Right renal cortex interstitium (tissue), 3 donors: ENCODE measurements at places on chromosomes 11 and 22. TPM values are rescaled to one million over a fixed set of nuclear protein-coding genes. Genes with fewer than 3 reads are reported as not detected.
A peak's percentile ranks its signal among the peaks of the same experiment; 100 is the strongest.

Gene XKR3
- not detected for polyA plus RNA-seq

Gene NELL1
- polyA plus RNA-seq: 2.8 TPM

Gene SART1
- 42.9 TPM for polyA plus RNA-seq

Gene SMC1B
- 0.25 TPM for polyA plus RNA-seq

Gene CWF19L2
- 24.5 TPM for polyA plus RNA-seq

Gene NXPE4
- not detected for polyA plus RNA-seq

Gene TCN2
- polyA plus RNA-seq: 52.9 TPM

DNA sequence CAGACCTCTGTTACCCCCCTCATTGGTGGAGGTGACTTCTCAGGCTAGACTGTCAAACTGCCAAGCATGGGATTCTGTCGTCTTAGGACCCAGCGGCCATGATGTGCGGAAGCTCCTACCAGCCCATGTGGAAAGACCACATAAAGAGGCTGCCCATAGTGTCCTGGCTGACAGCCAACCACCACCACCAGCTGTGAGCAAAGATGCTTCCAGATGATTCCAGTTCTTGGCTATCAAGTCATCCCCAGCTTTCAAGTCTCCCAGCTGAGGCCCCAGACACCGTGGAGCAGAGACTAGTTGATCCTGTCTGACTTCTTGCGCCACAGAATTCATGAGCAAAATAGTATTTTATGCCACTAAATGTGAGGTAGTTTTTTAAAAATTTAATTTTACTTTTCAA, 32.9 kb downstream of the SCUBE1 start:
- no peak for DNase-seq

DNA sequence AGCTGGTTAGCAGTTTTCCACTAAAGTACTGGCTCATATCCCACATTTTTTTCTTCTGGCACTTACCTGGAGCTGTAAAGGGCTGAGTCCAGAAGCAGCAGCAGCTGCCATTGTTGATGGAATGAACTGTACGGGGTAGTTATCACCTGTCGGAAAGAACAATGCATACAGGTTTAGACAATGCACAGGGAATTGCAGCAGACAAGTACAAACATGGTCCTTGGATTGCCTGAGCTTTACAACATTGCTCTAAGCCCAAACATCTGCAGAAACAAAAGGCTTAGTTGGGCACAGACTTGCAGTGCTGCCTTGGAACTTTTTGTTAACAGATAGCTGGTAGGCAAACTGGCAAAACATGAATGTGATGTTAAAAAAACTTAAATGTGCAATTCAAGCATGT, 258.8 kb downstream of the SOX6 start:
- no peak for DNase-seq

GRCh38 chr11:31340903-31341572, 28.5 kb downstream of the DCDC1 start:
- DNase-seq: no peak

DNA sequence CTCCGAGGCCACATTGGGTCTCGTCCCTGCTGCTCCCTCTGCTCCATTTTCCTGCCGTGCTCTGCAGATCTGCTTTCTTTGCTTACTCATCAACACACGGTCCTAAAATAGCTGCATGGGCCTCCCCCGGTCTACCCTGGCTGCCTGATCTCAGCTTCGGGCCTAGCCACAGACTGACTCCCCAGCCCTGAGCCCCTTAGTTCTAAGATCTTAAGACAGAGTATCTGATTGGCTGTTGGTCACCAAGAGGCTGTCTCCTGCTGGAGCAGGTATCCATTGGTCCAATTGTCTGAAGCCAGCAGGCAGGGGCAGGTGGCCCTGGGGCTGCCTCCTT, 53.7 kb upstream of the NECTIN1 start:
- DNase-seq: no peak

GRCh38 chr11:77558380-77558779, 31.4 kb upstream of the AQP11 start:
- no peak for DNase-seq

DNA sequence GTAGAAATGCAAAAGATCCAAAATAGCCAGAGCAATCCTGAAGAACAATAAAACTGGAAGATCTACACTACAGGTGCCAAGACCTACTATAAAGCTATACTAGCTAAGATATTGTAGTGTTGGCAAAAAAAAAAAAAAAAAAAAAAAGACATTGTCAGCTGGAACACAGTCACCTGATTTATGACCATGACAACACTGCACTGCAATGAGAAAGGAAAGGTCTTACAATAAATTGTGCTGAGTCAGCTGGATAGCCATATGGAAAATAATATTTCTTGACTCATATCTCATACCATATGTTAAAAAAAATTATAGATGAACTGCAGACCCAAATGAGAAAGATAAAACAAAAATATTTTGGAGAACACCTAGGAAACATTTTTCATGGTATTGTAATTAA, 3.1 kb upstream of the PANX3 start:
- no peak for DNase-seq

GRCh38 chr11:86152006-86152862, 83.3 kb upstream of the PICALM start:
- no peak for DNase-seq

GRCh38 chr11:119853581-119854360, 124.8 kb upstream of the NECTIN1 start:
- no peak for DNase-seq

DNA sequence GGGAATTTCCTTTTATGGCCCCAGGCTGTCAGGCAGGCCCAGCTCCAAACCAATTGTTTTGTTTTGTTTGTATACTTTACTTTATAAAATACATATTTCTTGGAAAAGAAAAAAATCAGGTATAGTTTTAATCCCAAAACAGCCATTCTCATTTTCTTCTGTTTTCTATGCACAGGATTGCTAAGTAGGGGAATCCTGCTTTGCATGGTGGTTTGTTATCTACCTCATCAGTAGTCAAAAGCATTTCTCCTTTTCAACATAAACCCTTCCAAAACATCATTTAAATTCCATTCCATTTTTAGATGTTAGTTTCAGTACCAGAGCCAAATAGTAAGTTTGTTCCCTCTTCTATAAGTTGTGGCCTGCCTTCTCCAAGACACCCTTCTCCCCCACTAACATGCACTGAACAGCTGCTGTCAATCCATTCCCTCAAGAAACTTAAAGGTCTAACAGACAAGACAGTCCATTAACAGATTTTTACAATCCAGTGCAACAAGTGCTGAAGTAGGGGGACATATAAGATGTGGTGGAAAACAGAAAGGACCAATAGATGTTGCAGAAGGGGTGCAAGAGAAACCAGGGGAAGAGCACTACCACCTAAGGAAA, 3.7 kb downstream of the ILK start:
- no peak for DNase-seq

DNA sequence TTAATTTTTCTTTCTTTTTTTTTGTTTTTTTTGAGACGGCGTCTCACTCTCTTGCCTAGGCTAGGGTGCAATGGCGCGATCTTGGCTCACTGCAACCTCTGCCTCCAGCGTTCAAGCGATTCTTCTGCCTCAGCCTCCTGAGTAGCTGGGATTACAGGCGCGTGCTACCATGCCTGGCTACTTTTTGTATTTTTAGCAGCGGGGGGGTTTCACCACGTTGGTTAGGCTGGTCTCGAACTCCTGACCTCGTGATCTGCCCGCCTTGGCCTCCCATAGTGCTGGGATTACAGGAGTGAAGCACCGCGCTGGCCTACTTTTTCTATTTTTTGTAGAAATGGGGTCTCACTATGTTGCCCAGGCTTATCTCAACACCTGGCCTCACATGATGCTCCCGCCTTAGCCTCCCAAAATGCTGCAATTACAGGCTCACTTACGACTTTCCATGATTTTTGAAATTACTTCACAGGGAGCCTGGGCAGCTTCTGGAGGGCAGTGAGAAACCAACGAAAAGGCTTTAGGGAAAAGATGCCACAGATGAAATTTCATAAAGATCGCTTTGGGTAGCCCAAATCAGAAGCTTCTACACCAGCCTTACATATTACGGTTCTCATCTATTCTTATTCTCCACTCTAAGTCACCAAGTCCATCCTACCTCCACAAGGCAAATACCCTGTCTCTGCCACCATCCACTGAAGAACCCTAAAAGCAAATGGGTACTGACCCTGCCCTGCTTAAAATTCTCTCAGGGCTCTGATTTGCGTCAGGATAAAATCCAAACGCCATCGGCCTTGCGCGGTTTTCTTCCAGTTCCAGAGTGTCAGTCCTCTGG, 866 bp upstream of the RRM1 start:
- DNase-seq: peak; percentile 26

DNA sequence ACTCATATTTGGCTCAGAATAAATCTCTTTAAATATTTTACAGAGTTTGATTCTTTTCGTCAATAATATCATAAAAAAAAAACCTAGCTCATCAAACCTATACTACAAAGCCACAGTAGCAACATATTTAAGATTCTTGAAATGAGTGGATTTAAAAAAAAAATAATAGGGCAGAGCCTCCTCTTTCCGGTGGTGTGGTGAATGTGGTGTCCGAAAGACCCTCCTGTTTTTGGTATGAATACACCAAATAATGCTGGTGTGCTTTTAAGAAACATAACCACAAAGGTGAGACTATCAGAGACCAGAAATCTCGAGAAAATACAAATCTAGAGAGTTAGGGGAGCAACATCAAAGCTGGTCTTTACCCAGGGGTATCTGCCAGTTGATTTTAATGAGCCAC, 342.6 kb downstream of the TBC1D22A start:
- DNase-seq: no peak

- DNase-seq: no peak
Observed at GRCh38 chr11:130511765-130512164, 63.3 kb downstream of the ADAMTS15 start.

DNA sequence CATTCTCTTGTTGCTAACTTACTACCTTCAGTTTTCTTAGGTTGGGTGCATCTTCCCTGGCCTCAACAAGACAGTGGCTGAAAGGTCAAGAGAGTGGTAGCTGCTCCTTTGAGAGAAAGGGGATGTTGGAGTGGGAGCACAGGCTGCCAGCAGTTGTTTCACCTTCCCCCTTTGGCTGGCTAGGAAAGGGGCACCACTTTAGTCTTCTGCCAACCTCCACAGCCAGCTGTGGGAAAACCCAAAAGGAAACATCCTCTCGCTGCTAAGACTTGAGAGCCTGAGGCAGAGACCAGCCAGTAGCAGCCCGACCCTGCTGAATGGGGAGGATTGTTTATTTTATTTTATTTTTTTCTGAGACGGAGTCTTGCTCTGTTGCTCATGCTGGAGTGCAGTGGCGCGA, 34.4 kb downstream of the MARK2 start:
- no peak for DNase-seq

DNA sequence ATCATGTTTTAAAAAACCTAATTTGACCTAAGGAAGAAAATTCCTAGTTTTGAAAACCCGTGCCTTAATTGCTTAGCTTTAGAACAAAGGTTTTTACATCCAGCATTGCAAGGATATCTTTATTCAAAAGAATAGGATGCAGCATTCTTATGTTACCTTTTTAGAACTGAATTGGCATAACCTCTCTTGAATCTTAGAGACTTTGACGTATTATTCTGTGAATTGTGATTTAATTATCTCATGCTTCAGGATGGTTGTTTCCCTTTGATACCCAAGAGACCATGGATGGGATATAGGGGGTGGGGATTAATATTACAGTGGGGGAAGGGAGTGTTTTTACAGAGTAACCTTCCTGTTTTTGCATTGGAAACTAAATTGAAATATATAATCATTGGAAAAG, 49.4 kb downstream of the ARHGEF12 start:
- no peak for DNase-seq

- no peak for DNase-seq
Observed at GRCh38 chr11:109993786-109994185, 99.4 kb upstream of the ZC3H12C start.

DNA sequence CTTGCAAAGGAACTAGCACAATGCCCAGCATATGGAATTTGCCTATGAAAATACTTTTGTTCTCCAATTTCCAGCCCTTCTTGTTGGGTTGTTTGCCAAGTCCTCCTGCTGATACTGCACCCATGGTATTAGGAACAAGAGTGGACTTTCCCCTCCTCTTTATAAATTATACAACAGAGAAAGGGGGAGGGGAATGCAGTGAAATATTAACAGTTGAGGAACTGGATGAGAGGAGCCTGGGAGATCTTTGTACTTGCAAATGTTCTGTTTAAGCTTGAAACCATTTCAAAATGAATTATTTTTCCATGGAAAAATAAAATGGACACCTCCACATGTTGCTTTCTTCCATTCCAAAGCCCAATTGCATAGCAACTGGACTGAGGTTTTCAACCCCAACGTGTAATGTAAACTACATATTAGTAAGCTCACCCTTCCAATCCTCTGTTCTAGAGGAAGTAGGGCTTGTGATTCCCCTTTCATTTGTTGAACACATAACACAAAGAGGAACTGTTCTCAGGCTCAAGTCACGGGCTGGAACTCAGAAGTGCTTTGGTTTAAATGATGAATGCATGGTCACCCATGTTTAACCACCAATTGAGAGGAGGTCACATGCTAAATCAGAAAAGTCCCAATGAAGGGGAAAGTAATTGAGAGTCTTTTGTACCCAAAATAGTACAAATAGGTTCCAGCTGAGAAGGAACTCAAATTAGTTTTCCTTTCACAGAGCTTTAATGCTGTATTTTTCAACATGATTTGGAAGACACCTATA, 66.2 kb upstream of the ZC3H12C start:
- peak; percentile 1 for DNase-seq

- no peak for DNase-seq
Observed at GRCh38 chr11:119684361-119685110, 44.5 kb downstream of the NECTIN1 start.
